ENCODE measurements at places on chromosomes 3 and 15.

DNA sequence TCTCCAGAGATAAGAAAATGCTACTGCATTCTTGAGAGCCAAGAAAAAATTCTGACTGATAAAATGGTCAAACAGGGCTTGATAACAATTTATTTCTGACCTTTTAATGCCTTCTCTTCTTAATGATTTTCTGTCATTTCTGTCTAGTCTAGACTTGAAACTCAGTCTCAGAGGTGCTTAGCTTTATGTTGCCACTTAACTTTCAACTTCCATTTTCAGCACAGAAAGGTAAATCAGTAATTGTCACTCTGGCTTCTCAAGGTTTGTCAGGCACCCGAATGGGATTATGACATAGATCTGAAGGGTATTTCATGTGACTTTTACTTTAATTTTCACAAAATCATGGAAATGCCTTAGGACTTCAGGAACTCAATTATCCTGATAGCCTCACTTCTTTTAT, 155.4 kb upstream of the GBE1 start:
- no peak for DNase-seq

- no peak for DNase-seq
These were observed 10.7 kb upstream of the TASOR start for GRCh38 chr3:56693750-56694149.

GRCh38 chr3:17850448-17850847, 108.0 kb upstream of the TBC1D5 start:
- DNase-seq, result no peak

DNA sequence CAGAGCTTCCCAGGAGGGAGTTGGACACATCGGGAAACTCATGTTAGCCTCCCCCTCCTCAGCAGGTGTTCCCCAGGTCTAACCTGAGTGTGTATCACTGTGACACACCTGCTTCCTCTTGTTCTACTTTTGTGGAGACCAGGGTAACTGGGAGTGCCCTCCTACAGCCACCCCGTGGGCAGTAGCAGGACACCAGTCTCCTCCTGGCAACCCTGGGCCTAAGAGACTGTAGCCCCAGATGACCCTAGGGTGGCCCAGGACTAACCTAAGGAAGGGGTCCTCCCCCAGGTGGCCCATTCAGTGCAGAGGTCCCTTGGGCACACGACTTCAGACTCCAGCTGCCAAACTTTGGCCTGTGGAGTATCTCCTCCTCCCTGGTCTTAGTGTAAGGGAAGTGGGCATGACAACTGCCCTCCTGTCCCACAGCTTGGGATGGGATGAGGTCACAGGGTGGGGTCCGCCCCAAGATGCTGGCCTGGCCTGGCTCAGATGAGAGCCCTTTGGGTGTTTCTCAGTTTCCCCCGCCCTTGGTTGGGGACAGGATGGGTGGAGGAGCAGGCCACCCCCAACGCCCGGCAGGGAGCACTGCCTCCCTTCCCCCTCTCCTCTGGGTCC, 4.8 kb downstream of the CSK start:
- DNase-seq, result no peak

- DNase-seq, result no peak
These were observed 6.3 kb downstream of the CLK3 start for GRCh38 chr15:74621936-74622335.

DNA sequence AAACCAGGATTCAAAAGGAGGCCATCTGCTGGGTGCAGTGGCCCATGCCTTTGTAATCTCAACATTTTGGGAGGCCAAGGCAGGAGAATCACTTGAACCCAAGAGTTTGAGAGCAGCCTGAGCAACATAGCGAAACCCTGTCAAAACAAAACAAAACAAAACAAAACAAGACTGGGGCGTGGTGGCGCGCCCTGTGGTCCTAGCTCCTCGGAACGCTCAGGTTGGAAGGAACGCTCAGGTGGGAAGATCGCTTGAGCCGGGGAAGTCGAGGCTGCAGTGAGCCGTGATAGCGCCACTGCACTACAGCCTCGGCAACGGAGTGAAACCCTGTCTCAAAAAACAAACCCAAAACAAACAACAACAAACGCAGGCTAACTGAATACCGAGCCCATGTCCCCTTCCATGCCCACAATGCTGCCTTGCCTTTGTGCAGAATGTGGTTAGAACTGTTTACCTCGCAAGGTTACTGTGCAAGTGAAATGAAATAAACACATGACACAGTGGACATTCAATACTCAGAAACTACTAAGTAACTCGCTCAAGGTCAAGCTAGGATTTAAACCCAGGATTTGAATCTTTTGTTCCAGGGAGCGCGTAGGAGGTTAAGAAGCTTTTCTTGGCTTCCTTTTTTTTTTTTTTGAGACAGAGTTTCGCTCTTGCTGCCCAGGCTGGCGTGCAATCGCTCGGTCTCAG, 766 bp upstream of the EMC4 start:
- DNase-seq, result no peak

- peak; percentile 84 for DNase-seq
These were observed 52.3 kb downstream of the CCDC54 start for GRCh38 chr3:107429320-107430181.

GRCh38 chr3:135629701-135630408, 335.7 kb upstream of the PPP2R3A start:
- no peak for DNase-seq

DNA sequence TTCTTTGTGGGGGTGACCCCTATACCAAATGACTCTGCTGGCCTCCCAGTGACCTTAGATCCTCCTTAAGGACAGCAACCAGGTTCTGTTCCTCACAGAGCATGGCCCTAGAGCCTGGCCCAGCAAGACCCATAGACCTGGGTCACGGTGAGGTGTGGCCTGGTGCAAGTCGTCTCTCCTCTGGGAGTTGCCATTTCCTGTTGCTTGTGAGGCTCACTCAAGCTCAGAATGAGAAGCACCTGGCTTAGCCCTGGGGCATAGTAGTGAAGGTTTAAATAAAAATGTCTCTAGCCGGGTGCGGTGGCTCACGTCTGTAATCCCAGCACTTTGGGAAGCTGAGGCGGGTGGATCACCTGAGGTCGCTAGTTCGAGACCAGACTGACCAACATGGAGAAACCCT, 131.3 kb downstream of the SMAD6 start:
- no peak for DNase-seq

GRCh38 chr15:87860743-87861142, 395.8 kb downstream of the NTRK3 start:
- no peak for DNase-seq

GRCh38 chr3:130688697-130689470, 57.7 kb downstream of the PIK3R4 start:
- DNase-seq, result no peak

DNA sequence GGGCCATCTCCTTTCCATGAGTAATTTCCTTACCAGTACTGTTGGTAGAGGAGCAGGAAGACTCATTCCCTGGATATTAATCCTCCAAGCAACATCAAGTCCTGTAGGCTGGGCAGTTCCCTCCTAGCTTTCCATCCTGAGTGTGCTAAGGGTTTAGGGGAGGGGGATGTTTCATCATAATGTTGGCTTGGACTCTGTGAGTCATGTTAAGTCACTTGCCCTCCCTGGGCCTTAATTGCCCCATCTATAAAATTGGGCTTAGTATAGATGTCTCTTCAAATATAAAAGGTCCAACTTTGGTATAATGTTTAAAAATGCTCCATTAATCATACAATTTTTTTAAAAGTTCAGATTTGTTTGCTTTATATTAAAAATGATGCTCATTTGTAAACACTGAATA, 52.7 kb downstream of the TLE3 start:
- DNase-seq, result no peak

GRCh38 chr3:25246913-25247312, 181.2 kb upstream of the RARB start:
- DNase-seq, result no peak

DNA sequence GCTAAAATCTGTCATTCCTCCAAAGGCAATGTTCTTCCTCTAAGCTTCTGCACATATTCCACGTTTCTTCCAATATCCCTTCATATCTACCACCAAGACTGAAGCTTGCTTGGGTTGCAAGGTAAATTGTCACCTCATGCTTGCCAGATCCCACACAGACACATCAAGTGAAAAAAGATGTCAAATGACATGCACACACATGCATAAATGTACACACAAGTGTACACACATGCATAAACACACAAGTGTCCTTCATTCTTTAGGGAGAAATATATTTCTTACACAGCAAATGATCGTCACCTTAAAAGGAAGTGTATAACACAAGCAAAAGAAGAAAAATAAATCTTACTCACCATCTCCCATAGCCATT, 59.4 kb downstream of the CLASP2 start:
- DNase-seq, result no peak

DNA sequence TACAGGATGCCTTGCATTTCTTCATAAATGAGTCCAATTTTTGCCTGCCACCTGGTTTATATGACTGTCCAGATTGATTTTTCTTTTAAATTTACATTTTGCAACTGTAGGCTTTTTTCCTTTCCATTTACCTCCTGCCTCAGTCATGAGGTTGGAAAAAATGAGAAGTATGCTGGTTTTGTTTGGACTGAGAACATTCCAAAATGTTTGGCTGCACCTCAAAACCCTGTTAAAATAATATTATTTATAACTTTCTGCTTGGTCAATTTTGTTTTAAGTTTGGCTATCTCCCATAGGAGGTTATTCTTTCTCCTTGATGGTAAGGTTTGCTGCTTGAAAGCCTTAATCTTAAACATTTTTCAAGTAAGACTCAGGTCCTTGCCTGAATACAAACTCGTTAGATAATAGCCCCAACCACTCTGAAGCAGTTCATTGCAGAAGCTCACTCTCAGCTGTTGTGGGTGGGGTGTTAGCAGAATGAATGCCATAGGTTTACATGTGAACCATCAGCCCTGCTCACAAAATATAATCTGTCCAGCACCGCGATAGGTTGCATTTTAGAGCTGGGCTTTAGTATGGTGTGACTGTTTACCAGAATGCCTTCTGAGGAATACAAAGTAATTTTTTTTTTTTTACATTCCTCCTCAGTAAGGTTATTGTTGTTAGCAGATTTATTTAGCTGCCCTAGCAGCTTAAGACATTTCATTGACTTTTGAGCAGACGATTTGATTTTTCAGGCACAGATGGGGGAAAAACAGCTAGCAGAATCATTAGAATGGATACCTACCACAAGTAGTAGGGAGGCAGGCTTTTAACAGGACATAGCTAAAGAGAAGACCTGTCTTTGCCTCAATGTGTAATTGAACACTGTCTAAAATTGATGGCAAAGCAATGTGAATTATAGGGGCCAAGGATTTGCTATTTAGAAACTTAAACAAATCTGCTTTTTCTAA, 630.8 kb upstream of the KCNMB2 start:
- DNase-seq, result peak; percentile 11

GRCh38 chr15:88403351-88403791, 63.8 kb downstream of the MRPL46 start:
- no peak for DNase-seq

DNA sequence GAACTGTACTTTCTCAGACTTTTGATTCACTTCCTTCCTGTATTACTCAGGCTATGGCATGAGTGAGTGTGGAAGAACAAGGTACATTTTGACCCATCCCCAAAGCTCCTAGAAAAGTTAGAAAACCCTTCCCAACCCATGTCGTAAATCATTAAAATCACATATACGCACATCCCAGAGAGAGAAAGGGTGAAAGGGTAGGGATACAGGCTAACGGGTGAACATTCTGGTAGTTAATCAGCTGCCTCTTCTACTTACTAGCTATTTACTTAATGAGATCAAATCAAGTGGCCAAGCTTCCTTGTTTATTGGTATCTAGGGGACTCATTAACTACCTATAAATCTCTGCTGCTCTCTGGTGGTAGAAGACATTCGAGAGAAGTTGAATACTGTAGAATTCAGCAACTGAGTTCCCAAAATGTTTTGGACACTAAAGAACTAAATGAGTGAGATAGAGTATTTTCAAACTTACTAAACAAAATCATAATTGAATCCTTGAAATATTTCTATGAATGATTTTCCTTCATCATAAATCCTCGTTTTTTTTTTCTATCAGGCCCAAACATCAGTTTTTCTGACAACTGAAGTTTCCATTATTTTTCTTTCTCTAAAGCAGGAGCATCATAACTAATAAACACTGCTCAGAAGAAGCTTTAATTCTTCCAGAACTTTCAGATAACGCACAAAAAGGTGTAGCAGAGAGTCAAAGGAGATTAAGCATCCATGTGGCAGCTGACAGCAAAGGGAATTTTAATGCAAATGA, 124.2 kb downstream of the IMPG2 start:
- no peak for DNase-seq

DNA sequence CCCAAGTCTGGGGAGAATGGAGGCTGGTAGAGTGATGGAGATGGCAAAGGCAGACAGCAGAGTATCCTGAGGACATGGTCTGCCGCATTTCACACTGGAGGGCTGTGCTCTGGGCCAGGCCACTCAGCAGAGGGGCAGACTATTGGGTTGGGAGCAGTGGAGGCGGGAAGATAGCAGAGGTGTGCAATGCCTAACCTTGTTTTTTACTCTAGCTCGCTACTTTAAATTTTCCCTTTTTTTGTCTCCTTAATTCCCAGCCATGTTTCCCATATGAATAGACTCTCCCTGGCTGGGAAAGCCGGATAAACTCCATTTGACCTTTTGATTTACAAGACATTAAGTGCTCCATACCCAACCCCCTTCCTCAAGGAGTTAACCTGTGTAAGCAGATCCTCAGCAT, 33.5 kb upstream of the ST6GAL1 start:
- no peak for DNase-seq

DNA sequence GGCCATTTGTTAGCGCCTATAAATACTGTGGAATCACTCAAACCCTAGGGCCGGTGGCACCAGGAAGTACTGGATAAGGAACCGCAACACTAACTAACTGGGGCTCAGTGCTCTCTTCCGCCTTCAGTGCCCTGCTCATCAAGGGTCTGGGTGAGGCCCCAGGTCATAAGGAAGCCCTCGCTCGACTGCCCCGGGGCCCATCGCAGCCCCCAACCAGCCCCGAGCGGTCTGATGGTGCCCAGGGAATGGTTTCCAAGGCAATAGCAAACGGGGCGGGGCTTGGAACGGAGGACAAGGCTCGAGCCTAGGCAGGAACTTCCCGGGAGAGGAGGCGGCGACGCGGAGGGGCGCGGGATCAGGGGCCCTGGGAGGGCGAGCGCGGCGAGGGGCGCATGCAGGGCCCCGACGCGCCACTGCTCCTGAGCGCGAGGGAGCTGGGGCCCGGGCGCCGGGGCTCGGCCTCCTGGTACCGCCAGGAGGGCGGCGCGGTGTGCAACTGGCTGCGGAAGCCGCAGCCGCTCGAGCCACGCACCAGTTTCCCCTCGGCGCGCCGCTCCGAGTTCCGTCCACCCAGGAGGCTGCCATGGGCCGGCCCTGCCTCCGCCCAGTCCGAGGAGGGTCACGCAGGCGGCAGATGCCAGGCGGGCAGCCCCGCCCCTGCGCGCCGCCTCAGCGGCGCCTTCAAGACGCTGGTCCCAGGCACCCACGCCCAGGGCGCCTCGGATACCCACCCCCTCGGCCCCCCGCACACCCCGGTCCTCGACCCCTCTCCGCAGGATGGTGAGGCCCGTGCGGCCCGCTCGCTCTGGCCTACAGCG, at the start of gene TTLL3:
Gene TTLL3, plus strand, starts transcription at position 648 of the 818 bp plus-strand sequence. CDS start 400 bp downstream, outside the sequence.
- DNase-seq, result peak; percentile 80

DNA sequence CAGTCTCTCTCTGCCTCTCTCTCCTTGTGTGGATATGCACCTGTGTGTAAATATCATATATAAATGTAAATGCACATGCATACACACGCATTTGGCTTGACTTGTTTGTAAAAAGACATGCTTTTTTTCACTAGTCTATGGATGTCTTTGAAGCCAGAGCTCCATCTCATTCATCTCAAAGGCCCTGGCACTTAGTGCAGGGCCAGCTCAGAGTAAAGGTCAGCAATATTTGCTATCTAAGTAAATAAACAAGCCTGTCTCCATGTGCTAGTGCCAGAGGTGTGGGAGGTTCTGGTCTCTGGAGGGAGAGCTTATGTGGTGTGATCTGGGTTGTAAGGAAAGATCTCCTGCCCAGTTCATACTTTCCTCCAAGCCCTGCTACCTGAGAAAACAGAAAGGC, 5.6 kb downstream of the CLSTN2 start:
- no peak for DNase-seq

Measured in H54 (cell line).